Activated T-helper 1 cell treated with anti-CD3 and anti-CD28 coated beads, Interleukin-12 subunit alpha, Interleukin-12 subunit beta, Interleukin-2, Interleukin-4 antibody, amounts not matched to agents 30 ng/mL and 10 ng/mL and 1 ng/mL, durations not matched to agents 14 hours and 24 hours and 36 hours (primary cell): ENCODE measurements at places on chromosomes 5 and 9.

DNA sequence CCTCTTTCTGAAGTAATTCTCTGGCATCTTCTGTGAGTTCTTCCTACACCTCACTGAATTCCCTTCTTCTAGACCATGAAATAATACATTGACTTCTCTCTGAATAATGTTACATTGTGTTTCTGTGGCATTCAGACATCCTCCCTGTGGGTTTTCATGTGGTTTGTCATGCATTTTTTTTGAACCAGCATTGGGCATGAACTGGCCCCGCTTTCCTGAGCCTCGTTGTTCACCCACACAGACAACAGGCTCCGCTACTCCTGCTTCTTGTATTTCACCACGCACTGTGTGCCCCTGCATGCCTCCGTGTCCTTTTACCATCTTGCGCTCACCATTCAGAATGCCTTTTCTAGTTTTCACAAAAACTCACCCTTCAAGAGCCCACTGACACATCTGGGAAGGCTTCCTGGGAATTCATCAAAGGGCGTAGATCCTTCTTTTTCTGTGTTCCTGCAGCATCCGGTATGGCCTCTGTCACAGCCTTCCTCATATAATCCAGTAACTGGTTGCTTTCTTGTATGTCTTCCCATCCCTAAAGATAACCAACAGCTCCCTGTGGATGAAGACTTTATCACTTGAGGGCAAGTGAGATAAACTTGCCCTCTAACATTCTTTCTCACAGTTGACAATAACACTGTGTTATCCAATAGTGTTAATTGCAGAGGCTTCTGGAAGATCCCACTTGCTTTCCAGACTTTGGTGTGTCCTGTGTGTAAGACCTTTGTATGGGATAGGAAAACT lies 51.5 kb upstream of the ADAMTSL1 start:
- DNase-seq: no peak
- H3K4me3 ChIP-seq: no peak overlapping the region
- H3K36me3 ChIP-seq: no peaks in the 10 kb centered on the region
- no peak overlapping the region for H3K27ac ChIP-seq

- no peaks in the 10 kb centered on the region for H3K36me3 ChIP-seq
- DNase-seq: no peak
- H3K27ac ChIP-seq: no peak overlapping the region
Measured at GRCh38 chr5:150245111-150245789, 44.3 kb downstream of the CAMK2A start.

DNA sequence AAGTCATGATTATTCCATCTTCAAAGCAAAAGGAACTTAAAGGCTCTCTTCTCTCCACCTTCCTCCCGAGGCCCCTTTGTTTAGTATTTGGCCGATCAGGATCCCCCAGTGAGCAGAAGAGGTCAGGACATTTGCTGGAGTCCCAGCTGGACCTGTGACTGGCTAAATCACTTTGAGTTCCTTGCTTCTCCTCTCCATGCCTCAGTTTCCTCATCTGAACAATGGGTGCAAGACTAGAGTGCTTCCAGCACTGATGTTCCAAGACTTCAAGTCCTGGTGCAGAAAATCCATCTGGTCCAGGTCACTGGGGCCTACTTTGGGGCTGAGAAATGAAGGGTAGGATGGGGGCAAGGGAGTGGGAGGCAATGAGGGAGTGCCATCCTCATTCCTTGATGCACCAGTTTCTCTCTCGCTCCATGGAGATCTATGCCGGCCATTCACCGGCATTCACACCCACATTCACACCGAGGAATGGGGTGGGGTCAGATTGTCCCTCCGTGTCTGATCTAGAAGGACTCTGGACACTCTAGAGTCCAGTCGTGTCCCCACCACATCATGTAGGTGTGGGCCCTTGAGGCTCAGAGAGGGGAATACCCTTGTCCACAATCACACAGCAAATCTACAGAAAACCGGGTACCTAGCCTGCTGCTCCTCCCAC lies 38.7 kb upstream of the IL17B start:
- no peak for DNase-seq
- H3K4me3 ChIP-seq: no peak overlapping the region
- H3K27me3 ChIP-seq: peaks cover 8% of the 10 kb centered on the region
- H3K27ac ChIP-seq: no peak overlapping the region
- no peaks in the 10 kb centered on the region for H3K36me3 ChIP-seq

- no peaks in the 10 kb centered on the region for H3K36me3 ChIP-seq
- no peaks in the 10 kb centered on the region for H3K4me1 ChIP-seq
- H3K4me3 ChIP-seq: no peak overlapping the region
- DNase-seq: no peak
- no peaks in the 10 kb centered on the region for H3K27me3 ChIP-seq
Measured at GRCh38 chr9:134258332-134258731, 67.9 kb upstream of the RXRA start.

GRCh38 chr9:6928863-6929262 lies 171.1 kb downstream of the KDM4C start:
- no peaks in the 10 kb centered on the region for H3K27me3 ChIP-seq
- no peak overlapping the region for H3K4me3 ChIP-seq
- peaks cover 2% of the 10 kb centered on the region for H3K36me3 ChIP-seq

DNA sequence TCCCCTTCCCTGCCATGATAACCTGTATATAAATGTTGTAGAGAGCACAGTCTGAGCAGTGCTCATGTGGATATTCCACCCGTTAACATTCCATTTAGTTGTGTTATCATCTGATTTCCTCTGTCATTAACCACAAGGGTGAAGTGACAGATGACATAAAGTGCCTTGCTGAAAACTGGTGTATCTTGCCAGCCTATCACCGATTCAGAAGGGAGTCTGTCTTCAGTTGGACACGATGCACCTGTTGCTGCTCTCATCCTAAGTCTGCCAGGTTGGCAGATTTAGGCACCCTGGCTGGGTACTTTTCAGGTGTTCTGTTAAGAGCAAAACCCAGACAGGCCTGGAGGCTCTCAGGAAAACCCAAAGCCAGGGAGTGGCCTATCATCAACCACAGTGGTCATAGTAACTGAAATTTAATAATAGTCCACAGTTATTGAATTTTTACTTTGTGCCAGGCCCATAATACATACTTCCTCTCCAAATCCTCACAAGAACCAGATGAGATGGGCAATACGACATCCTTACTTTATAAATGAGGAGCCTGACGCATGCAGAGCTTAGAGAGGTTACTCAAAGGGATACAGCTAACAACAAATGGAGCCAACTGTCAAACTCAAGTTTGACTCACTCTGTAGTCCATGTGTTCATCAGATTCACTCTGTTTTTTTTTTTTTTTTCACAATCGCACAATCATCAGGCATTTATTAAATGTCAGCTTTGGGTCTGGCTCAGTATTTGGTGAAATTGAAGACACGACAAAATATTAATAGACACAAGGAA lies 100.7 kb upstream of the SPRY4 start:
- DNase-seq: no peak
- H3K4me3 ChIP-seq: no peak overlapping the region
- H3K4me1 ChIP-seq: peaks cover 43% of the 10 kb centered on the region

GRCh38 chr9:102768002-102768401 lies 227.1 kb upstream of the CYLC2 start:
- no peak for DNase-seq
- no peak overlapping the region for H3K27ac ChIP-seq
- H3K4me1 ChIP-seq: no peaks in the 10 kb centered on the region
- no peak overlapping the region for H3K4me3 ChIP-seq

GRCh38 chr5:112886975-112887374 lies 25.9 kb downstream of the SRP19 start:
- peaks cover 44% of the 10 kb centered on the region for H3K36me3 ChIP-seq
- peak overlapping the region; percentile 64 for H3K27ac ChIP-seq
- peaks cover 38% of the 10 kb centered on the region for H3K4me1 ChIP-seq
- DNase-seq: no peak
- no peaks in the 10 kb centered on the region for H3K27me3 ChIP-seq
